ENCODE measurements at places on chromosomes 3 and 15. TPM values are rescaled to one million over a fixed set of nuclear protein-coding genes. Genes with fewer than 3 reads are reported as not detected.

GRCh38 chr3:45084820-45085816 lies 59.0 kb downstream of the CLEC3B start:
- peak; percentile 98 for DNase-seq

GRCh38 chr3:177201700-177202397 lies 4.6 kb upstream of the TBL1XR1 start:
- no peak for DNase-seq

BFSP2 gene
- total RNA-seq = not detected

GRCh38 chr3:68033867-68034266 lies 379.5 kb upstream of the SUCLG2 start:
- DNase-seq = no peak

- DNase-seq = no peak
Measured at GRCh38 chr15:29140475-29141307, 128.9 kb downstream of the NSMCE3 start.

PDIA5 gene
- 39.5 TPM for total RNA-seq

DNA sequence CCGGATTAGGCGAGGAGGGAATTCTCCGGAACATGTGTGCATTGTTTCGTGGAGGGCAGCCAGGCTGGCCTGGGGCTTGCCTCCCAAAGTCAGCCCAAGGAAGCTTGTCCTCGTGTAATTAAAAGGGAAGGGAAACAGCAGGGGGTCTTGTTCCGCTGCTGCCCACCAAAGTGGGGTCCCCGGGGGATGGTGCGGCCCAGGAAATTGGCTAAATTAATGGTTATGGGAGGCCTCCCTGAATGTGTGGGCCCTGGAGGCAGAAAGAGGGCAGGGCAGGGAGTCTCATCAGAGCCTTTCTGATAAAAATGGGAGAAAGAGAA lies 118.1 kb downstream of the OPA1 start:
- no peak for DNase-seq

MNS1 gene
- total RNA-seq = 2.9 TPM

- DNase-seq = peak; percentile 18
Measured at GRCh38 chr15:32677238-32677750, 35.8 kb downstream of the SCG5 start.

DNA sequence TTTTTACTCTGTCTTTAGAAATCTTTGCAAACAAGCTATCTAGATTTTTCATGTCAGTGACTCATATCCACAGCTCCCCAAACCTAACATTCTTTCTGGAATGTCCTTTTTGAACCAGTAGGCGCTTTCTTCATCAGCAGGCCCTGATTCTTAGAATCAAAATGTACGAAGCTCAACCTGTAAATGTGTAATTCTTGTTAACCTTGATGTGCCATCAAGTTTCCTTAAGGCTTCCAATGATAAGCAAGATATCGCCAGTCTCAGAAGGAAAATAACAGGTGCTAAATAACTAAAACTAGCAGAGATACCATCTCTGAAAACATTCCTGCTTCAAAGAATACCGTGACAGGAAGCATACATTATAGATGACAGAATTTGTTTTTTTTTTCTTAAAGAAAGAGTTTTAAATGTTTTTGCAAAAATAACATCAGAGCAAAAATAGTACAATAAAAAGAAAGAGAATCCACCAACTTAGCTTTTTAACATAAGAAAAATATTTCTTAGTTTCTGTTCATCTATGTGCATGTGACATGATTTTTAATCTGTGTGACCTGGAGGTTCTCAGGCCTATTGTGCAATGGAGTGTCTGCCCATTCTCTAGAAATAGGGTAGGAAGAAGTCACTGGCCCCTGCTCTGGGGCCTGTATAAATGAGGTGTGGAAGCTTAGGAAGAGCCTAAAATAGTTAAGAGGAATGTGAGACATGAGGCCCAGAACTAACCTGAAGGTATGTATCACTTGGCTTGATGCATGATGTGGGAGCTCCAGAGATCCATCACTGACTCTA lies 14.7 kb upstream of the SECISBP2L start:
- peak; percentile 37 for DNase-seq

INKA1 gene
- total RNA-seq = 12.0 TPM

CCDC71 gene
- 39.7 TPM for total RNA-seq

BRK1 gene
- total RNA-seq = 116 TPM

All from GM23248 (cell line).